ENCODE measurements at places on chromosomes 4 and X. TPM values are rescaled to one million over a fixed set of nuclear protein-coding genes. Genes with fewer than 3 reads are reported as not detected.

GRCh38 chrX:9785944-9786797 lies at the start of gene SHROOM2:
Gene SHROOM2, plus strand, starts transcription at chrX:9786429. Its CDS starts 117 bp downstream, at chrX:9786546.
- H3K36me3 ChIP-seq: no peaks in the 10 kb centered on the region
- H3K27me3 ChIP-seq: no peaks in the 10 kb centered on the region
- H3K4me3 ChIP-seq: peak within 1 kb of the TSS; percentile 89
- H3K27ac ChIP-seq: peak within 1 kb of the TSS; percentile 91
- peaks cover 17% of the 10 kb centered on the region for H3K4me1 ChIP-seq
- peak; percentile 72 for DNase-seq

GRCh38 chr4:18227880-18228279 lies 206.3 kb upstream of the LCORL start:
- no peaks in the 10 kb centered on the region for H3K36me3 ChIP-seq
- H3K4me3 ChIP-seq: no peak overlapping the region
- DNase-seq: no peak
- no peaks in the 10 kb centered on the region for H3K4me1 ChIP-seq
- H3K27ac ChIP-seq: no peak overlapping the region
- no peaks in the 10 kb centered on the region for H3K27me3 ChIP-seq

The MAGEA12 gene
- not detected for total RNA-seq

DNA sequence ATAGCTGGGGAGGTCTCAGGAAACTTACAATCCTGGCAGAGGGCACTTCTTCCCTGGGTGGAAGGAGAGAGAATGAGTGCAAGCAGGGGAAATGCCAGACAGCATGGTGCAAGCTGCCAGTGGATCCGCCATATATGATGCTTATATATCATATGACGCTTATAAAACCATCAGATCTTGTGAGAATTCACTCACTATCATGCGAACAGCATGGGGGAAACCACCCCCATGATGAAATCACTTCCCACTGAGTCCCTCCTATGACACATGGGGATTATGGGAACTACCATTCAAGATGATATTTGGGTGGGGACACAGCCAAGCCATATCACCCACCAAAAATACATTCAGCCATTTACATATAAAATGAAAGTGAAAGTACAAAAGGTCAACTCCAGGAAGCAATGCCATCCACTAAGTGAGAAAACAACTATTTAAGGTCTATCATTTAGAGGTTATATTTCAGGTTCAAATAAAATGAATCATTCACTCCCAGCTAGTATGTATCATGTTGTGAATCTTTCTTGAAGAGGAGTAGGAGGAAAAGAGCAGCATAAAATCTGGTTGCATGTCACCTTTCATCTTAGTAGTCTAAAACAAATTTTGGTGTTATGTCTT lies 20.3 kb upstream of the DYNLT3 start:
- H3K4me1 ChIP-seq: no peaks in the 10 kb centered on the region
- no peak for DNase-seq
- H3K27me3 ChIP-seq: no peaks in the 10 kb centered on the region
- H3K27ac ChIP-seq: no peak overlapping the region
- H3K36me3 ChIP-seq: no peaks in the 10 kb centered on the region

- H3K27ac ChIP-seq: no peak overlapping the region
- H3K36me3 ChIP-seq: no peaks in the 10 kb centered on the region
- no peak overlapping the region for H3K4me3 ChIP-seq
- H3K27me3 ChIP-seq: no peaks in the 10 kb centered on the region
Observed at GRCh38 chr4:177356206-177356605, 46.5 kb downstream of the NEIL3 start.

The DEFB131A gene
- total RNA-seq: not detected

DNA sequence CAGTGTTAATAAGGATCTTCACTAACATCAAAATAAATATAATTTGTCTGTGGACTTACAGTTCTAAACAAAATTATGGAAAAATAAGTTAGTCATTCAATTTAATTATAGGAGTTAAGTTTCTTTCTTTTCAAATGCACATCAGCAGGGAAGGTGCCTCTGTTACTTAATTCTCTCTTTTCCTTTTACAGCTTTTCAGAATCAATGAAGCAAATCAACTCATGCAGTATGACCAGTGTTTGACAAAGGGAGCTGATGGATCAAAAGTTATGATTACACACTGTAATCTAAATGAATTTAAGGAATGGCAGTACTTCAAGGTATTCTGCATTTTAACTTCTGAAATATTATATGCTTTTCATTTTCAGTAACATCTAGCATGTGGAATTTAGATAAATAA lies 15.9 kb downstream of the HMGB2 start:
- DNase-seq: no peak
- no peak overlapping the region for H3K27ac ChIP-seq
- H3K4me3 ChIP-seq: no peak overlapping the region
- H3K27me3 ChIP-seq: no peaks in the 10 kb centered on the region
- H3K36me3 ChIP-seq: peaks cover 6% of the 10 kb centered on the region

The PABPC5 gene
- total RNA-seq: 10.3 TPM

The QRFPR gene
- total RNA-seq: 1.1 TPM

GRCh38 chr4:156247470-156247869 lies 293.8 kb upstream of the CTSO start:
- no peak overlapping the region for H3K4me3 ChIP-seq
- H3K27me3 ChIP-seq: no peaks in the 10 kb centered on the region
- DNase-seq: no peak
- H3K36me3 ChIP-seq: no peaks in the 10 kb centered on the region
- H3K27ac ChIP-seq: no peak overlapping the region

The MYL5 gene
- total RNA-seq: 40.5 TPM

DNA sequence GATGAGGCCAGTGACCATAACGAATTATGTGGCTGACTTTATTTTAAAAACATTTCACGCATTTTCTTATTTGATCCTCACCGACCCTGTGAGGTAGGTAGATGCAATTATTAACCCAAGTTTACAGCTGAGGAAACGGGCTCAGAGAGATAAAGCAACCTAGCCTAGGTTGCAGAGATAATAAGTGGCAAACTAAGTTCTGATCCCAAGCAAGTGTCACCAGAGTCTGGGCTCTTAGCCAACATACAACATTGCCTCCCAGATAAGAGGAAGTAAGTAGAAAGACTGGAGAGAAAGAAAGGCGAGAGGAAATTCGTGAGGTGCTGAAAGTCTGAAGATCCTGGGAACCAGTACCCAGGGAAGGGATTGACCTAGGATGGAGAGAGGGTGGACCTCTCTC lies 77.4 kb upstream of the GPR50 start:
- no peaks in the 10 kb centered on the region for H3K4me1 ChIP-seq
- no peak overlapping the region for H3K4me3 ChIP-seq
- no peaks in the 10 kb centered on the region for H3K36me3 ChIP-seq

The CCKAR gene
- total RNA-seq: 0.89 TPM

DNA sequence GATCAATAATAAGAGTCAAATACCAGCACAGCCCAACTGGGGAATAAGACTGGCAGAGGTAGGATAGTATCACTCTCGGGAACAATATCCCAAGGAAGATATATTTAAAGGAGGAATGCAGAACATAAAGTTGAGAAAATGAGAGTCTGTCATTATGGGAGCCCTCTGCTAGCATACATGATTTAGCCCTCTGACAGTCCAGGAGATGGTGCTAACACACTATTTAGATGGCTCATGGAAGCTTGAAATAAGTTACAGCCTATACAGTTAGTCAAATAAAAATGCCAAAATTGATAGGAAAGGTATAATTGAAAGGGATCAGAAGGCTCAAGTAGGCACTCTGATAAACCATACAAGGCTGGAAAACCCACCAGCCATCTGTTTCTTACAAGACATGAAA lies 201.0 kb upstream of the NEIL3 start:
- no peaks in the 10 kb centered on the region for H3K4me1 ChIP-seq
- no peak for DNase-seq
- no peak overlapping the region for H3K4me3 ChIP-seq
- H3K27ac ChIP-seq: no peak overlapping the region

DNA sequence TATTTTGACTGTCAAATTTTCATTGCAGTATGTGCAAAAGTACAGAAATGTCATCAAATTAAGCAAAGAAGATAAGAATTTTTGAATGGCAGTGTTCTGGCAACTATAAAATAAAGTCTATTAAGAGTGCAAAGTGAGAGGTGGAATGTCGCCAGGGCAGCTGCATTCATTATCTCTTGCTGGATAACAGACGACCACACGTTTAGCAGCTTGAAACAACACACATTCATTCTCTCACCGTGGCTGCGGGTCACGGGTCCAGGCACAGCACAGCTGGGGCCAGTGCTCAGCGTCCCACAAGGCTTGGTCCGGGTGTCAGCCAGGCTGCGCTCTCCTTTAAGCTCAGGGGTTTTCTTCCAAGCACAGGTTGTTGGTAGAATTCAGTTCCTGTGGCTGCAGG lies 113.9 kb downstream of the GPR143 start:
- peaks cover 15% of the 10 kb centered on the region for H3K4me1 ChIP-seq
- H3K27me3 ChIP-seq: no peaks in the 10 kb centered on the region
- H3K4me3 ChIP-seq: no peak overlapping the region
- H3K36me3 ChIP-seq: peaks cover 6% of the 10 kb centered on the region
- DNase-seq: peak; percentile 58
